ENCODE measurements at places on chromosomes 1 and 21.

DNA sequence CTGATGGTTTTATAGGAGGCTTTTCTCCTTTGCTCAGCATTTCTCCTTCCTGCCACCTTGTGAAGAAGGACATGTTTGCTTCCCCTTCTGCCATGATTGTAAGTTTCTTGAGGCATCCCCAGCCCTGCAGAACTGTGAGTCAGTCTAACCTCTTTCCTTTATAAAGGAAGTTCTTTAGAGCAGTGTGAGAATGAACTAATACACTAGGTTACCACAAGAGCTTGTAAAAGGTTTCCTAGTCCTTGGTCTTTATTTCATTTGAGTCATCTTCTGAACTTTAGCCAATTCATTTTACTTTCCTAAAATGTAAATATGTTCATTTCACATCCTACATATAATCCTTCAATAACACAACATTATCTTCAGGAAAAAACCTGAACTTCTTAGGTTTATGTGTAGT, 365.3 kb downstream of the HHIPL2 start:
- DNase-seq = no peak

- peak; percentile 13 for DNase-seq
Measured at GRCh38 chr1:5637171-5637570, 355.1 kb downstream of the NPHP4 start.

GRCh38 chr1:157142765-157143423, 4.7 kb upstream of the ETV3 start:
- DNase-seq = no peak

DNA sequence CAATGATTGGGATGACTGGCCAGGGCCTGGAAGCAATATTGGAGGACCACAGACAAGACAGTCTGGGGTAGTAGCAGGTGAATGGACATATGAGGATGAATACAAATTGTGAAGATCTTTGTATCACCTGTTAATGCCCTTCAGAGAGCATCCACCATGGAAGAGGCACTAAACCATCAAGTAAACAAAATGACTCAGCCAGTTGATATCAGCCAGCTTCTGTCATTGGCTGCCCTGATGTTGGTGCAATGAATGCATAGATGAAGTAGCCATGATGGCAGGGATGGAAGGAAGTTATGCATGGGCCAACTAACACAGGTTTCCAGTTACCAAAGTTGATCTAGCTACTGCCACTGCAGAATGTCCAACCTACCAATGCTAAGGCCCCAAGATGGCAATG, 16.1 kb upstream of the ERI3 start:
- DNase-seq = no peak
